NCI-H69 (cell line): ENCODE measurements at places on chromosomes 5 and 9.
A peak's percentile ranks its signal among the peaks of the same experiment; 100 is the strongest.

DNA sequence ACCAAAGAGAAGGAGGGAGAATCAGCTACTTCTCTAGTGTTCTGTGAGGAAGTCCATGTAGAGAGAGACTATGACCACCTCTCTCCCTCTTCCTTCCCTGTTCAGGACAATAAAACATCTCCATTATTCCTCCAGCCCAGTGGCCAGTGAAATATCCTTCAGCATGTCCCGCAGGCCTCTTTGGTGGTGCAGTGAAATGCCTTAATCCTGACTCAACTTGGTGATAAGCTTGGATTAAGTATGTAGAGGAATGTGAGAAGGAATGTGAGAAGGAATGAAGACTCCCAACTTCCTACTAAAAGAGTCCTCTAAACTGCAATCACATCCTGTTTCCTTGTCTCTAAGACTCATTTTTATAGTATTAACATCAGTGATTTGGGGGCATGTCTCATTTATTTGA is 167.3 kb downstream of the TRPM3 start:
- no peak for DNase-seq

GRCh38 chr5:3198074-3198449 is 397.6 kb upstream of the IRX1 start:
- DNase-seq = no peak

GRCh38 chr9:79687131-79687447 is 115.3 kb downstream of the TLE4 start:
- no peak for DNase-seq

GRCh38 chr9:121138973-121139372 is 62.7 kb downstream of the RAB14 start:
- no peak for DNase-seq

DNA sequence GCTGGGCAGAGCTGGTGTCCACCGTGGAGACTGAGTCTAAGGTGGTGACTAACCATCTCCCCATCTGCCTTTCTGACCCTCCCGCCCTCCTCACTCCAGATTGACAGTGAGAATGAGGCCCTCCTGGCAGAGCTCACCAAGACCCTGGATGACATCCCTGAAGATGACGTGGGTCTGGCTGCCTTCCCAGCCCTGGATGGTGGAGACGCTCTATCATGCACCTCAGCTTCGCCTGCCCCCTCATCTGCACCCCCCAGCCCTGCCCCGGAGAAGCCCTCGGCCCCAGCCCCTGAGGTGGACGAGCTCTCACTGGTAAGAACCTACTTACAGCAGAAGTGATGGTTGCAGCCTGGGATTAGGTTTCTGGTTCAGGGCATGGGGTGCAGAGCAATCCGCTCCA is 96.5 kb downstream of the PPARGC1B start:
- DNase-seq = no peak

- no peak for DNase-seq
Observed at GRCh38 chr5:157766902-157767301, 23.4 kb downstream of the LSM11 start.

DNA sequence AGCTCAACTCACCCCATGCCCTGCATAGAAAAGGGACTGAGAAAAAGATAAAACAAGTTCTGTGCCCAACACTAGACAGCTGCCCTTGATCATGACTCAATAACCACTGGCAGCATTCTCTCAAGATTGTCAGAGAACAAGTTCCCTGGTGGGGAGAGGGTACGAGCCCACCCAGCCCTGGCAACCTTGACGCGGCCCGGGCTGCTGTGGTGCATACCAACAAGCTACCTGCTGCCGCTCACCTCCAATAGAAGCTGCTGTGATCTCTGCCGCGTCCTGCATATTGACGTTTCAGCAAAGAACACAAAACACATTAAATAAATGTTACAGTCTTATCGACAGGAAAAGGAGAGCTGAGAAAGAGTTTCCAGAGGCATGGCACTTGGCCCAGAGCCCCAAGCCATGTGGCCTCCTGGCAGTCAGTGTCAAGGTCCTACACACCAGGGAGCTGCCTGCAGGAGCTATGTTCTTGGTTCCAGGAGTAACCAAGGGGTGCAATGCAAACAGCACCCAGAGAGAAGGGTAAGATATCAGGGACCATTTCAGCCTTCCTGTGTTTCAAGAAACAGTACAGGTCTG is 28.3 kb downstream of the WHRN start:
- no peak for DNase-seq

DNA sequence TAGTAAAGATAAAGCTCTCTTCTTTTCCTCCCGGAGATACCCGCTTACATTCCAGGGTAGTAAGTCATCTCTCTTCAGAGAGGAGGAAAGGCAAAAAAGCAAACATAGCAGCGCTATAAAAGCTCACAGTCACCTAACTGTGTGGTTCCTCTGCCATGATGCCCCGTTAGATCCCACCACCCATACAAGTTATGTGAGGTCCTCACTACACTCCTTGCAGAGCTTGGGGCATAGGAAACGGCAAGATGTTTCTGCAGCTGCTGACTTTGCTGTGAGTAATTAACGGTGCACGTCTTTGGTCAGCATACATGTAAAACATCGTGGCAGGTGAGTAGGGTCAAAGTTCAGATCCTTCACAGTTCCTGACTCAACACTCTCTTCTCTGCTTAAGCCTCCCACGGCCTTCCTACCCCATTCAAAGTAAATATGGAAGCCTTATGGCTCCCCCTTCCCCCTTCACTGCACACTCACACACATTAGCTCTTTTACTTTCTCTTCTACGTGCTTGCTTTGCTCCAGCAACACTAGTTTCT is 218.9 kb downstream of the DIRAS2 start:
- DNase-seq = no peak

DNA sequence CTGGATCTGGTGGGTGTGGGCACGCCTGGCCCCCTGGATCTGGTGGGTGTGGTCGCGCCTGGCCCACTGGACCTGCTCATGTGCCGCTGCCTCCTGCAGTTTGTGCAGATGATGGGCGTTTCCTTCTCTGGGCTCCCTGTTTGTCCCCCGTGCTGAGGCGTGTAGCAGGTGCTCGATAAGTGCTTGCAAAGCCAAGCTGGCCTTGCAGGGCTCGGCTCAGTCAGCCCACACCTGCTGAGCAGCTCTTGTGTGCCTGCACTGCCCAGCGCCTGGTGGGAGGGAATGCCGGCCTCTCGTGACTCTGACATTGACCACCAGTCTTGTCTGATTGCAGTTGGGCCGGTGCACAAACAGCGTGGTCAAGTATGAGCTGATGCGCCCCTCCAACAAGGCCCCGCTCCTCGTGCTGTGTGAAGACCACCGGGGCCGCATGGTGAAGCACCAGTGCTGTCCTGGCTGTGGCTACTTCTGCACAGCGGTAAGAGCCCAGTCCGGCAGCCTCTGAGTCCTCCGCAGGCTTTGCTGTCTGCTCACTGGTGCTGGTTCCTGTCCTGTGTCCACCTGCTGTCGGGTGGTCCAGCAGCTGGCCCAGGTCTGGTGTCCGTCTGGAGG is 102.7 kb upstream of the CACNA1B start:
- no peak for DNase-seq

DNA sequence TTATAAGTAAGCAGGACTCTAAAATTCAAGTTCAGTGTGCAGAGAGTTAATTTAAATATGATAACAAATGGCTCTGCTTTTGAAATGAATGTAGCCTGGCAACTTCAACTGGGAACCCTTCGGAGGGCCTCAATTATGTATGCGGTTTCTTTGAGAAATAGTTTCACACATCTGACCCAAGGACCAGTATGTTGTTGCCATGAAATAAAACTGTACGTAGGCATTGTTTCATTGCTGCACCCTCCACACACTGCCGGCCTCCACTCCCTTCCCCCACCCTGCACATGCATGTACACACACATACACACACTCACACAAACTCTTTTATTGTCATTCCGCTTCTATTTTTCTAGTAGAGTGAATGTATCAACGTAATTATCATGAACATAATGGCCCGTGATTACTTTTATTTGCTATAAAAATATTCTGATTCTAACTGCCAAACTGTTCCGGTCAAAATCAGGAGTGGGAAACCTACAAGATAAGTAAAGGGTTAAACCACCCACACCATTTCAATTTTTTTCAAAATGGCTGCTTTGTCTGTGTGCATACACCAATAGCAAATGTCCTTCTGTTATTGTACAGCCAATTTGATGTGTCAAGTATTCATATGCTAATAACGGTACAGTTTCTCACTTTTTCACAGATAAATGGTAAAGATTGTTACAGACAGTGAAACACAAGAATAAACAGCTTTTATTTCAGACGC is 215.5 kb upstream of the TMEM161B start:
- peak; percentile 93 for DNase-seq

DNA sequence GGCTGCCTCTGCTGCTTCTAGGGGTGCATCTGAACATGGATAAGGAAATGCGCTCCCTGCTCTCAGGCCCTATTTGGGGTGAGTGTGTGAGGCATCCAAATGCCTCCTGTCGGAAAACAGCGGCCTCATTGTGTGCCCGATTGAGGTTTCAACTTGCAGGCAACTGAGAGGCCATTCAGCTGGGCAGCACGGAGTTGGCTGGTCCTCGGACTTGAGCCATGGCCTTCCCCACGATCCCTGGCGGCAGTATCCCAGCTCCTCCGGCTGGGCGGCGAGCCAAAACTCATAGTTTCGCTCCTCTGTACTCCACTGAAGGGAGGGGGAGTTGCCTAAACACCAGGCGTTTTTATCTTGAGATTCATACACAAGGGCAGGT is 597.3 kb upstream of the SGCD start:
- DNase-seq = peak; percentile 94

DNA sequence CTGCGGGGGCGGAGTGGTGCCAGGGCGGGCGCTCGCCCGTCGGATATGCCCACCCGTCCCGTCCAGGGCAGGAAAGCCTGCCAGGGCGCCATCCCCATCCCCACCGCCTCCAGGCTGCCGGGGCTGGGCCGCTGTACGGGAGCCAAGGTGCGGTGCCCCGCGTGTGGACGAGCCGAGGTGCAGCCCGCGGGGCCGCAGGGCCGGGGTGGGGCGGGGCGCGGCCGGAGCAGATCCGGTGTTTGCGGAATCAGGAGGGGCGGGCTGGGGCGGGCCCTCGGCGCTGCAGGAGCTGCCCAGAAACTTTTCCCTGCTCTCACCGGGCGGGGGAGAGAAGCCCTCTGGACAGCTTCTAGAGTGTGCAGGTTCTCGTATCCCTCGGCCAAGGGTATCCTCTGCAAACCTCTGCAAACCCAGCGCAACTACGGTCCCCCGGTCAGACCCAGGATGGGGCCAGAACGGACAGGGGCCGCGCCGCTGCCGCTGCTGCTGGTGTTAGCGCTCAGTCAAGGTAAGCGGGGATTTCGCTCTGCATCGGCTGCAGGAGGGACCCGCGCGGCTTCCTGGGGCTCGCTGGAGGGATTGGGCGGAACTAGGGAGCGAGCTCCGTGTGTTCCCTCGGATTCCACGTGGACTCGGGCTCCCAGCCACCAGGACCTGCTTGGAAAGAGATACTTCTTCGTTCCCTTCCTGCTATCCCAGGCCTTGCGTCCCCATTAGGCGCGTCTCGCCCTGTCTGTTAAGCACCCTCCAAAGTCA is at the start of gene ITGA2:
Gene ITGA2, plus strand, starts transcription at position 328 of the 756 bp plus-strand sequence. Its CDS starts 117 bp downstream, at position 445.
- DNase-seq = peak; percentile 67

DNA sequence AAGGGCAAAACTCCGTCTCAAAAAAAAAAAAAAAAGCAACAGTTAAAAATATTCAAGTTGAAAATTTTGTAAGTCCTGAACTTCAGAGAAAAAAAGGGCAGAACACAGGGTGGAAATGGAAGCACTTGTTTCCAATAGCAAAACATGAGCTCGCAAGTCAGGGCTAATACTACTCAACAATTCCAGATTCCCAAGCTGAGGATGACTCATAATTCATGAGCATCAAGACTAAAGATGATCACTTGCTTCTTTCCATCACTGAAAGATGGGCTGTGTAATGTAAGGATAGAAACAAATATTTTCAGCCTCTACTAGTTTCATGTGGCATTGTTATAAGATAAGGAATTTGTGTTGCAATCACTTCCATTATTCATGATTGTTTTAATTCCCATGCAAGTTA is 33.5 kb upstream of the FST start:
- DNase-seq = no peak

GRCh38 chr9:134339183-134339806 is 13.0 kb downstream of the RXRA start:
- no peak for DNase-seq

DNA sequence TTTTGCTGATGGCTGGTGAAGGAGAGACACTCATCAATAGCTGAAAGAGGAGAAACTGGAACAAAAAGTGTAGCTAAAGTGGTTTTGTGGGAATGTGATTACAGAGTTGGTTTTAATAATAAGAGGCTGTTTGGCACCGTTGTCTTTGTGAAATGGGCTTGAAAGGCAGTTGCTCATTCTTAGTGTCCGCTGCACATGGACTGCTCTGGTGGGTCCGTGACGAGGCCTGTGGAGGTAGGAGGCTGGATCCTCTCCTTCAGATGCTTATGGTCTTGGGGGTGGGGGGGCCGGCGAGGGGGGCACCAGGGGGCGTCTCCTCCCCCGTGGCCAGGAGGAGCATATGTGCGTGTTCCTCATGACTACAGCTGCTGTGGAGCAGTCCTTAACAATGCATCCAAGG is 29.8 kb downstream of the FUBP3 start:
- no peak for DNase-seq

GRCh38 chr9:126953041-126953809 is 38.6 kb downstream of the RALGPS1 start:
- no peak for DNase-seq

DNA sequence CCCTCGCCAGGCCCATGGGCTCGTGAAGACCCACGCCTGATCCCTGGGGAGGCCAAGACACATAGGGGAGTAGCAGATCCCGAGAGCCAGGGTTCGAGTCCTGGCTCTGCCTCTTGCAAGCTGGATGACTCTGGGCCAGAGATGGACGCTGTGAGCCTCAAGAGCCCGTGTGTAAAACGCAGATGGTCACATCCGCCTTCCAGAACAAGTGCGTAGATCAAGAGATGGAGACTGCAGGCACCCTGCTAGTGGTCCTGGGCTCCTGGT is 8.2 kb downstream of the ST6GALNAC4 start:
- no peak for DNase-seq

- DNase-seq = peak; percentile 74
Observed at GRCh38 chr9:31119890-31120454, 1264.5 kb upstream of the ACO1 start.

DNA sequence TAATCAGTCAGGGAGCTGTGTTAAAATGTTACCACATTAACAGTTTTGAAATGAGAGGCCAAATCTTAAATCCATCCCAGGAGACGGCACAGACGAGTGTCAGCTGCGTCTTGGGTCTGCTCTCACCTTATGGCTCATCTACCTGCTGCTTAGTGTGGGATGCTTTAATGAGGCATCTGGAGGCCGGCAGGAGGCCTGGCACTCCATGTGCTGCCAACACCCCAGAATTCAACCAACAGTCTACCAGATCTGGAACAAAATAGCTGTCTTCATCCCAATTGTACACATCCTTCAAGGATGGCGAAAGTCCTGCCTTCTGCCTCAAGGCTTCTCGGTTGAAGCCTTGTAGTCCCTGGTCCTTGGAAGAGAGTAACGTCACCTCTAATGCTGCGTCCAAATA is 12.0 kb downstream of the PRKACG start:
- DNase-seq = no peak

GRCh38 chr5:74408150-74409043 is 232.1 kb downstream of the ENC1 start:
- peak; percentile 81 for DNase-seq

- no peak for DNase-seq
Observed at GRCh38 chr5:98157368-98157767, 616.1 kb upstream of the RGMB start.

DNA sequence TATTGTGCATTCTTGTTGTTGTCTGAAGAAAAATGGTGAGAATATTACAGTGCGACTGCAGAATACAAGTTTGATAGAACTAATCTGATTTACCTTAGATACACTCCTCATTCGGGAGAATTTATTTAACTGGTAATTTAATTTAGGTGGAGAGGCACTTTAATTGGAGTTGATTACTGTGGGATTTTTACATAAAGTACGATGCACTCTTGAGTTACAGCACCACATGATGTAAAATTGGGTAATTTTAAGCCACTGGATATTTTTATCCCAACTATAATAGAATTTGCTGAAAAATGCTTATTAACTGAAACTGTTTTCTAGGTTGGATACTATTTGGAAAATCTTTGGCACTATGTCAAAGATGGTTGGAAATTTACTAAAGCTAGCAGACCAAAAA is 35.4 kb upstream of the ALDOB start:
- DNase-seq = no peak
